Neural progenitor cell (in vitro differentiated cells): ENCODE measurements at places on chromosomes 12 and 14. TPM values are rescaled to one million over a fixed set of nuclear protein-coding genes. Genes with fewer than 3 reads are reported as not detected.

DNA sequence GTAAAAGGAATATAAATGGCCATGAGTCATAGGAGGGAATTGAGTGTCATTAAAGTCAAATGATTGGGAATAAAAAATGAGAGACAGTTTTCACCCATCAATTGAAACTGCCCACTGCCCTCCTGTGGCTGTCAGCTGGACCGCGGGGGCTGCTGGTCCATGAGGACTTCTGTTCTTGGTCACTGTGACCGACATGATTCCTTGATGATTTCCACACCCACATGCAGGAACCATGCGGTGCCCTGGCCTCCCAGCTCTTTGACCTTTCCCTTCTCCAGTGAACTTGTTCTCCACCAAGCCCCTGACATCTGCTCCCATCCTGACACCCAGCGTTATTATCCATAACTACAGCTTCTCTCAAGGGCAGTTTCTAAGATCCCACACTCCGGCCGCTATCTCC lies 48.4 kb downstream of the C12orf75 start:
- no peaks in the 10 kb centered on the region for H3K36me3 ChIP-seq
- no peak for DNase-seq
- H3K27ac ChIP-seq = no peak overlapping the region
- no peaks in the 10 kb centered on the region for H3K4me1 ChIP-seq

- peak; percentile 61 for DNase-seq
- no peaks in the 10 kb centered on the region for H3K27me3 ChIP-seq
- H3K4me3 ChIP-seq = peak overlapping the region; percentile 64
- no peak overlapping the region for H3K27ac ChIP-seq
- H3K4me1 ChIP-seq = peaks cover 14% of the 10 kb centered on the region
These were observed 827 bp downstream of the ALDH2 start for GRCh38 chr12:111767362-111768158.

- no peak overlapping the region for H3K4me3 ChIP-seq
- no peaks in the 10 kb centered on the region for H3K36me3 ChIP-seq
- no peaks in the 10 kb centered on the region for H3K4me1 ChIP-seq
- no peak for DNase-seq
- no peak overlapping the region for H3K27ac ChIP-seq
- no peaks in the 10 kb centered on the region for H3K27me3 ChIP-seq
These were observed 100.7 kb downstream of the RPL10L start for GRCh38 chr14:46550836-46551235.

NUAK1 gene
- total RNA-seq = 11.9 and 18.8 TPM in 2 replicates

- no peaks in the 10 kb centered on the region for H3K4me1 ChIP-seq
- no peaks in the 10 kb centered on the region for H3K36me3 ChIP-seq
- no peak for DNase-seq
- no peak overlapping the region for H3K27ac ChIP-seq
- peaks cover 3% of the 10 kb centered on the region for H3K27me3 ChIP-seq
These were observed 23.9 kb downstream of the TC2N start for GRCh38 chr14:91843437-91843836.

TARBP2 gene
- total RNA-seq = 32.4 and 72.4 TPM in 2 replicates

DNA sequence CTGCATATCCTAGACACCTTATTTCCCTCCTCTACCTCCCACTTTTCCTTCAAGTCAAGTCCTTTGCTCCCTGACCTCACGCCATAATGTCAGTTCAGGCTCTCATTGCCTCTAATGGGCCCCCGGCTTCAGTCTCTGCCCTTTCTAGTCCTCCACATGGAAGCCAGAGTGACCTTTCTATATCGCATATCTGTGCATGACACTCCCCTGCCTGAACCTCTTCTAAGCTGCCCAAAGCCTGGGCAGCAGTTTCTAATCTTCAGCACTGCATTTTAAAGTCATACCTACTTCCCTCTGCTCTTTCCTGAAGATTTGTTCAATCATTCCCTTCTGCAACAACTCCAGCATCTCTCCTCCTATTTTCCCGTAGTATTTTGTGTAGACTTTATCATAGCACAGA lies 45.5 kb downstream of the ESR2 start:
- H3K36me3 ChIP-seq = no peaks in the 10 kb centered on the region
- H3K27me3 ChIP-seq = no peaks in the 10 kb centered on the region
- no peak for DNase-seq
- H3K27ac ChIP-seq = no peak overlapping the region

DNA sequence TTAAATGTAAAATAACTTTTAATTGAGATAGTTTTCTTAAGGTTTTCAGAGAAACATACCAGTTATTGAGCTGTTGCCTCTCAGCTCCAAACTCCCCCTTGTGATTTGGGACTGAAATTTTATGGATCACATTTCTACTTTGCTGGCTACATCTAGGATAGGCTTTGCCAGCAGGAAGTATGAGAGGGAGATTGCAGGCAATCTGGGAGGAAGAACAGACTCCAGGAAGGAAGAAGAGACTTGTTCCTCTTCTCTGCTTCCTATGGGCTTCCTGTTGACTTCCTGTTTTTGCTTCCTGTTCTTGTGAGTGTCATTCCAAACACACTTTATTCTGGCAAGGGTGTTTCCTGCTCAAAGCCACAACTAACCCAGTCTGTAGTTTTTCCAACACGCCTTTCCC lies 312.9 kb downstream of the ITPR2 start:
- H3K27ac ChIP-seq = no peak overlapping the region
- H3K36me3 ChIP-seq = no peaks in the 10 kb centered on the region
- DNase-seq = no peak

DNA sequence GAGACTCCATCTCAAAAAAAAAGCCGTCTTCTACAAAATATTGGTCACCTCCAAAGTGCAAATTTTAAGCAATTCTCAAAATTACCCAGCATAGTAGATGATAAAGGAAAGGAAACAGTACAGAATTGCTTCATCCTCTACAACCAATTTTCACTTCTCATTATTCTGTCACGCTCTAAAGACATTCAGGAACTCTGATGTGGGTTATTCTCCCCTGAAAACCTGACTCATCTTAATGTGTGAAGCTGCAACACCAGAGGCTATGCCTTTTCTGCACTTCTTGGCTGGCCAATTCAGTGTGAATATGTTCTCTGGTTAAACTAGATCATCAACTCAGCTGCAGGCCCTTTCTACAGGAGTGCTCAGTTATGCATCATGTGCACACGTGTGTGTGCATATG lies 11.0 kb downstream of the PTGER2 start:
- H3K27ac ChIP-seq = no peak overlapping the region
- H3K36me3 ChIP-seq = no peaks in the 10 kb centered on the region
- H3K27me3 ChIP-seq = no peaks in the 10 kb centered on the region
- no peaks in the 10 kb centered on the region for H3K4me1 ChIP-seq

CD163L1 gene
- 0.22 TPM in 1 of 2 replicates, not detected in the other for total RNA-seq

LMNTD1 gene
- not detected in 2 replicates for total RNA-seq

DNA sequence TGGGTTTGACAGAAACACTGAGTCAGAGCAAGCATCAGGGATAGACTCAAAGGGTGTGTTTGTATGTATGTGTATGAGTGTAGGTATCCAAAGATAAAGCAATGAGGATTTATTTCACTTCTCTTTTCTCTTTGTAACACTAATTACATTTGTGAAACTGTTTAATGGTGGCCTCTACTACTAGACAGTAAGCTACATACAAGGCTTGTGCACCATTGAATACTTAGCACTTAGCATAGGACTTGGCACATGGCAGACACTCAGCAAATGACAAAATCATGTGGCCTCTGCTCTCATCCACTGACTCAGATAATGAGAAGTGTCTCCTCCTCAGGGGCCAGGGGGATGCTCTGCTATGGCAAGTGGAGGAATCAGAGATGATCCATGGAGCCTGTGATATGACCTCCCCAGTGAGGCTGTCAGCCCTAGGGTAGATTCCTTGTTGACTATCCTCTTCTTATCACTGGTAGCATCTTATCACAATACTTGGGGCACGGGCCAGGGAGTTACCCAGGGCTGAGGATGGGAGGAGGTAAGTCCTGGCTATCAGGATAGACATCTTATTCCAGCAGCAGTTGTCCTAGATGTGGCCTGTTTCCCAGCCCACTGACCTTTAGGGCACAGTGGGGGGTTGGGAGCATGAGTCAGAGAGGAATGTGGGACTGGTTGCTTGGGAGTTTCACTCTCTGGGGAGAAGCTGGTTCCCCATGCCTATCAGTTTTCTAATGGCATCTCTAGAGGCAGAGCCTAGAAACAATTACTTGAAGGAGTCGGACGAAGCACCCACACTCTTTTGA lies 71.2 kb upstream of the HOXC13 start:
- no peak overlapping the region for H3K27ac ChIP-seq
- DNase-seq = peak; percentile 26
- H3K27me3 ChIP-seq = peaks cover 62% of the 10 kb centered on the region
- no peaks in the 10 kb centered on the region for H3K4me1 ChIP-seq
- H3K36me3 ChIP-seq = no peaks in the 10 kb centered on the region
- no peak overlapping the region for H3K4me3 ChIP-seq
